Stimulated activated CD4-positive, alpha-beta T cell treated with anti-CD3 and anti-CD28 coated beads, Interleukin-2, amount 100 ng/mL, for 4 hours (primary cell): ENCODE measurements at places on chromosomes 4 and X.

DNA sequence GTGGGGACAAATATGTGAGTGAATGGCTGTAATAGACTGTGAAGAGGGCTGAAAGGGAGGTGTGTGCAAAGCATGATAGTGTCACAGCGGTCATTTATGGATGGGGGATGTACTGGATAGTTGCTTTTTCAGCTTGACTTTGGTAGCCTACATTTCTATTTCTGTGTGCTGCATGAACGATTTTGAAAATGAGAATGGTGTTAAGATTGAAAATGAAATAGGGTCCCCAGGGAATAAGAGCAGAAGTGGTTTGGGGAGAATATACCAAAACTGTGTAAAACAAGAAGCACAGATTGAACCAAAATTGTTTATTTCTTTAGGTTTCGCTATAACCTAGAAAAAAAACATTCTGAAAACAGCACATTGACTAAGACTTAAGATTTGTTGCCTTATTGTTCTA, 58.8 kb upstream of the CLNK start:
- DNase-seq, result no peak

DNA sequence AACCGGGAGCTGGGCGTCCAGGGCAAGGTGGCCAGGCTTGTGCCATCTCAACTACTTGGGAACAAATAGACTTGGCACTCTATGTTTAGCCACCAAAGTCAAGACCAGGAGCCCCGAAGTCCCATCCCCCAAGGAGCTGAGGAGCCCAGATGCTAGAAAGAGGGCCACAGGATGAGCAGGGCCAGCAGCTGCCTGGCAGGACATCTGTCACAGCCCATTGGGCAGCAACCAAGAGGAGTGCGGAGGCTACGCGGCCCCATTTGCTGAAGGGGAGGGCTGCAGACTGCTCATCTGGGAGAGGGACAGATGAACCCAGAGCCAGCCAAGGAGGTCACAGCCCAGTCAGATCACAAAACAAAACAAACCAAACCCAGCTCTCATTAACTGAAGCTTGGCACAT, 22.9 kb upstream of the SOWAHD start:
- DNase-seq, result no peak

GRCh38 chrX:150842198-150842685, 56.2 kb downstream of the CD99L2 start:
- no peak for DNase-seq

- DNase-seq, result no peak
Measured at GRCh38 chr4:116577321-116577720, 508.1 kb downstream of the TRAM1L1 start.

- no peak for DNase-seq
Measured at GRCh38 chrX:48958635-48959094, 1.3 kb upstream of the OTUD5 start.

DNA sequence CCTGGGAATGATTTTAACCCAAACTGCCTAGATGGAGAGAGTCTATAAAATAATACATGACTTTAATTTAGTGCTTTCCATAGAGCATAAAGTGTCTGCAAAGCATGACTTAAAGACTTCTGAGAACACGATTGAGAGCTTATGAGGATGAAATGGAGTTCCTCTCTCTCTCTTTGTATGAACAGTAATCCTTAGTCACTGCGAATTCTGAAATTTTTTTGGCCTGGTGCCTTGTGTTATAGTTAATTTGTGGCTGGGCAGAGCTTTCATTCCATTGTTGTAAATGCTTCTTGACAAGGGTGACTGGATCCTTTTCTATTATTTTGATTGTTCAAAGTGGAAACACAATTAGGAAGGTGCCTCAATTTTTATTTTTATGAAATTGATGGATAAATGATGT, 179.5 kb downstream of the CEP135 start:
- DNase-seq, result no peak

GRCh38 chr4:98659106-98659592, 738 bp upstream of the TSPAN5 start:
- no peak for DNase-seq

GRCh38 chr4:133152831-133153481, 3.9 kb downstream of the PCDH10 start:
- no peak for DNase-seq

DNA sequence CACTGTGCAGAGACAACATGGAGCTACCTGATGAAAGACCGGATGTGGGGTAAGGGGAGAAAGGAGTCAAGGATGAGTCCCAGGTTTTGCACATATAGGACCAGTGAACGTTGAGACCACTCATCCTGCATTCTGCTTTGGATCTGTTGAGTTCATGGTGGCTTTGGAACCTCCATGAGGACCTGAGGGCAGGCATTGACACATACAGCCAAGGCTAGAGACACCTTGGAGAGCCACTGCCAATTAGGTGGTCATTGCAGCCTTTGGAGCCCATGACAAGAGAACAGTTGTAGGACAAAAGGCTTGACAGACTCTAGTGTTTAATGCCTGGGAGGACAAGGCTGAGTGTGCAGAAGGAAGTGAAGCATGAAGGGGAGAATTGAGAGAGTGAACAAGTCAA, 87.9 kb downstream of the STK32B start:
- no peak for DNase-seq

DNA sequence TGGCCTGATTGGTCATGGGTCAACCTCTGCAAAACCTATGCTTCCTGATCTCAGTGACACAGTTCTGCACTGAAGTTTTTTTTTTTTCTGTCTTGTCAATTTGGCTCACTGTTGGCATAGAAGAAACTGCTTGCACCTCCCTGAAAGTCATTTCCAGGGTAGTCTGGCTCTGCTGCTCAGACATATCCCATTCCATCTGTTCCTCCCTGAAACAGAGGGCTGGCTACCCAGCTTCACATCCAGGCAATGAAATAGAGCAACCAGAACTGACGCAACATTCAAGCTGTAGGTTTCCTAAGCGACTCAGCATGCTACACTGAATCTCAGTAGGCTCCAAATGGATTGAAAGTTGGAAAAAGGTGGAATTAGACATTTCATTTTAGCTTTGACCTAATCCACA, 176.8 kb upstream of the MBNL3 start:
- DNase-seq, result no peak

- DNase-seq, result no peak
Measured at GRCh38 chr4:211033-211511, 86.8 kb downstream of the ZNF718 start.

- no peak for DNase-seq
Measured at GRCh38 chrX:48918301-48918642, 552 bp downstream of the PIM2 start.

- no peak for DNase-seq
Measured at GRCh38 chr4:156948738-156949137, 22.9 kb downstream of the PDGFC start.

DNA sequence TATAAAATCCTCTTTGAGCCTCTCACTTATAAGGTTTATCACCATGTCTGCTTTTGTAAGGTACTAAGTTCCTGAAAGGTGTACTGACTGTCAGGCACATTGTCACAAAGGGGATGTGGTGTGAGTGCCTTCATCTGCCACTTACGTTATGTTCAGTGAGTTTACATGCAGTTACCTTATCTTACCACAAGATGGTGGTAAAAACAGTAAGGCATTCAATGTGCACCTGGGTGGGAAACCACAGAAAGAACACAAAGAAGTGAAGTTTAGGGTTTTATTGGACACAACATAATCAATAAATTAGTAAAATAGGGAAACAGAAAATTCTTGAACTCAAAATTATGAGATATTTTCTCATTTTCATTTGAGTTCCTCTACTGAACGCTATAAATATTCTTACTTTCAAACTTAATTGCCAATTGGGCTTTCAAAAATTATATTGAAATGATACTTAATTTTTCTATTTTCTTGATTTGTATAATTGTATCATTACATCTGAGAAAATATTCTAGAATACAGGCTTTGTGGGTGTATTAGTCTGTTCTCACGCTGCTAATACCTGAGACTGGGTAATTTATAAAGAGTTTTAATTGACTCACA, 650.8 kb downstream of the PCDH7 start:
- no peak for DNase-seq

DNA sequence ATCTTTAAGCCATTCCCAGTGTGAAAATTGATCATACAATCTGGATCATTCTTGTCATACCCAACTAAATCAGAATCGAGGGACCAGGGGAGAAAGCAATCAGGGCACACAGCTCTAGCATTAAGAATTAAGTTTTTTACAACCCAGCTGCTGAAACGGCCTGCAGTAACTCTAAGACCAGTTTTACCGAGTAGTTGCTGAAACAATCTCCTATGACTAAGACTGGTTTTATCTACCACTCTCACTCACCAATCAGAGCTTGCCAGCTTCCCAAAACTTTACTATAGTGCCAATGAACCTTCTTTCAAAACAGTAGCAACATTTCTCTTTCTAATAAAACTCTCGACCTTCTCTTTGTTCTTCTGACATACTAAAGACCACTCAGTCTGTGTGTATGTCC, 2.8 kb upstream of the SAP30 start:
- no peak for DNase-seq

DNA sequence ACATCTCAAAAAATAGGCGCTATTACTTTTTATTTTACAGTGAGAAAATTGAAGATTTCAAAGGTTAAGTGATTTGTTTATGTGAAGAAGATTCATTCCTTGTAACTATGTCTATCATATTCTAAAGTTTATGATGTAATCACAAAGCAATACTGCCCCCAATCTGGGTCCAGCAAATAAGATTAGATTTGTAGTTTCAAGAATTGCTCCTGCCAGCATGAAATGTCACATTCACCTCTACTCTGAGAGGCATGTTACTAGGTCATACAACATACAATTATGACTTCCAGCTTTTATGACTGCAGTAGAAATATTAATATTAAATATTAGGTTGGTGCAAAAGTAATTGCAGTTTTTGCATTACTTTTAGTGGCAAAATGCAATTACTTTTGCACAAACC, 976.2 kb downstream of the FSTL5 start:
- DNase-seq, result no peak

GRCh38 chr4:112704991-112705845, 68.3 kb downstream of the LARP7 start:
- DNase-seq, result no peak

- no peak for DNase-seq
Measured at GRCh38 chr4:73728091-73728741, 12.2 kb upstream of the CXCL8 start.

DNA sequence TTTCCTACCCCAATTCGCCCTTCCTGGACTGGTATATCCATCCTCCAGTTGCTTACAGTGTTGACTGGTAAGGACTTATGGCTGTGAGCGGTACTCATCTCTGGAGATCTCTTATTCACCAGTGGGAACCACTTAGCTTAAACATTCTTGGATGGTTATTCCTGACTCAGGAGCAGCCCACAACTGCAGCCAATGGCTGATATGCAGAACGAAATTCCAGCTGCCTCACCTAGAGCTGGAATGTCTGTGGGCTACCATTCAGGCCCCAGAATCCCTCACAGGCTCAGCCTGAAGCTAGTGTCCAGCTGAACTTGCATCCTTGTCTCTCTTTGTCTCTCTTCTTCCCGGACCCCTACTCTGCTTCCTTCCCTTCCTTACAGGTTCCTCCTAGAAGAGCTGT, 138.9 kb upstream of the SMIM31 start:
- DNase-seq, result no peak
